ENCODE measurements at places on chromosomes 7 and 10. TPM values are rescaled to one million over a fixed set of nuclear protein-coding genes. Genes with fewer than 3 reads are reported as not detected.

- DNase-seq = no peak
Measured at GRCh38 chr7:129923709-129924108, 29.1 kb downstream of the UBE2H start.

The HOXA11 gene
- 40.7 TPM for polyA plus RNA-seq

The CNNM1 gene
- polyA plus RNA-seq = 1.6 TPM

GRCh38 chr7:31873816-31874597 is 187.0 kb downstream of the PPP1R17 start:
- DNase-seq = no peak

DNA sequence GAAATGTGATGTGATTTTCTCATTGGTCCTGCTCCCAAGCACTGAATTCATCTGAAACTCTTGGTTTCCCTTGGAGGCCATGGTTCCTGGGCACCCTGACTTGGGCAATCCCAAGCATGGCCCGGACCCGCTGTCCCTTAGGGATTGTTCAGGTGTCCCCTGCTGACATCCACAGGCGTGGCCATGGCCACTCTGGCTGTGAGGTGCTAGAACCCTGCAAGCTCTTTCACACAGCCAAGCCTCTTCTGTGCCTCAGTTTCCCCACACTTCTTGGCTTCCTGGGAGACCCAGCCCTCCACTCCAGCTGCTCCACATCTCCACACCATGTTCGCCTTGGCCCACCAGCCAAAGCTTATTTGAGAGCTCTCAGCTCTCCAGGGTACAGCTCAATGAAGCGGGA is 12.0 kb upstream of the AZGP1 start:
- no peak for DNase-seq

- no peak for DNase-seq
Measured at GRCh38 chr7:92330835-92331438, 85.2 kb downstream of the ANKIB1 start.

GRCh38 chr7:128395748-128396147 is 14.0 kb downstream of the IMPDH1 start:
- no peak for DNase-seq

DNA sequence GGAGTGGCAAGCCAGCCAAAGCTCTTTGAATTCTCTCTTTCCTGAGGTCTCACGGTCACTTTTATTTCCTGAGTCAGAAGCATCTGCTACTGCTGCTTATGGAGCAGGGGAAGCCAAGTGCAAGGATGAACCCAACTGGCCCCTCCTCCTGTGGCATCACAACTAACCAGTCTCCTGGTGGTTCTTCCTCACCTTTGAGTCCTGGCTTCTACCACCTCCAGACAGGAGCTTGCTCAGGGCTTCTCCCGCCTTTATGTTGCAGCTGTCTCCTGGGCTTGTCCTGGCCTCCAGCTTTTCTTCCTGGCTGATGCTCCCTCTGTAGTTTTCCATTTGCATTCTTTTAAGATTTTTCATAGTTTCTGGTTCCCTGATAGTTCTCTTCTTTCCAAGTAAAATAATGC is 349.7 kb upstream of the NRP1 start:
- no peak for DNase-seq

The ALDH18A1 gene
- 73.0 TPM for polyA plus RNA-seq

The EBLN1 gene
- not detected for polyA plus RNA-seq

The PDCD11 gene
- 34.6 TPM for polyA plus RNA-seq

The TMEM26 gene
- polyA plus RNA-seq = 8.5 TPM

DNA sequence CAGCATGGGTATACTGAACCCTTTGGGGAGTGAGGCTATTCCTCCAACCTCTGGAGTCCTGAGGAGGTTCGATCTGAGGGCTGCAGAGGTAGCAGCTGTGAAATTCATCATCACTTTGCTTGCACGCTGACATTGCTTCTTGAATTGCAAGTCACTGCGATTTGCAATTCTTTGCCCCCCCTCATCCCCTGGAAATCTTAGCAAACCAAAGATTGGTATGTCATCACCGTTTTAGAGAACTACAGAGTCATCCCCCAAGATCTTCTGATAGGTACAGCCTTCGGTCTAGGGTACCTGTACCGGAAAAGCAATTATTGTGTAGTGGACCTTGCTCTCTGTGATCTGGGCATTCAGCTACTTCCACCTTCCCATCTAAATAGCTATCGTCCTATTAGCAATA is 192.6 kb downstream of the KLF6 start:
- no peak for DNase-seq

GRCh38 chr7:117020591-117020973 is 67.3 kb downstream of the ST7 start:
- DNase-seq = no peak

The FAM53B gene
- polyA plus RNA-seq = 28.3 TPM

DNA sequence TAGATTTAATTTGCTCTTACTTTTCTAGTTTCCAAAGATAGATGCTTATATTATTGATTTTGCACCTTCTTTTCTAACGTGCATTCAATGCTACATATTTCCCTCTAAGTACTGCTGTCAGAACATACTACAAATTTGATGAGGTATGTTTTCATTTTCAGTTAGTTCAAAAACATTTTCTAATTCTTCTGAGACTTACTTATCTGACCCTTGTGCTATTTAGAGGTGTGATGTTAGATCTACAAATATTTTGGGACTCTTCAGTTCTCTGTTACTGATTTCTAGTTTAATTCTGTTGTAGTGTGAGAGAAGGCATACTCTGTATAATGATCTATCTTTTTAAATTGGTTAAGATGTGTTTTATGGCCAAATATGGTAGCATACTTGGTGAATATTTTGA is 97.8 kb upstream of the TMEM168 start:
- DNase-seq = no peak

DNA sequence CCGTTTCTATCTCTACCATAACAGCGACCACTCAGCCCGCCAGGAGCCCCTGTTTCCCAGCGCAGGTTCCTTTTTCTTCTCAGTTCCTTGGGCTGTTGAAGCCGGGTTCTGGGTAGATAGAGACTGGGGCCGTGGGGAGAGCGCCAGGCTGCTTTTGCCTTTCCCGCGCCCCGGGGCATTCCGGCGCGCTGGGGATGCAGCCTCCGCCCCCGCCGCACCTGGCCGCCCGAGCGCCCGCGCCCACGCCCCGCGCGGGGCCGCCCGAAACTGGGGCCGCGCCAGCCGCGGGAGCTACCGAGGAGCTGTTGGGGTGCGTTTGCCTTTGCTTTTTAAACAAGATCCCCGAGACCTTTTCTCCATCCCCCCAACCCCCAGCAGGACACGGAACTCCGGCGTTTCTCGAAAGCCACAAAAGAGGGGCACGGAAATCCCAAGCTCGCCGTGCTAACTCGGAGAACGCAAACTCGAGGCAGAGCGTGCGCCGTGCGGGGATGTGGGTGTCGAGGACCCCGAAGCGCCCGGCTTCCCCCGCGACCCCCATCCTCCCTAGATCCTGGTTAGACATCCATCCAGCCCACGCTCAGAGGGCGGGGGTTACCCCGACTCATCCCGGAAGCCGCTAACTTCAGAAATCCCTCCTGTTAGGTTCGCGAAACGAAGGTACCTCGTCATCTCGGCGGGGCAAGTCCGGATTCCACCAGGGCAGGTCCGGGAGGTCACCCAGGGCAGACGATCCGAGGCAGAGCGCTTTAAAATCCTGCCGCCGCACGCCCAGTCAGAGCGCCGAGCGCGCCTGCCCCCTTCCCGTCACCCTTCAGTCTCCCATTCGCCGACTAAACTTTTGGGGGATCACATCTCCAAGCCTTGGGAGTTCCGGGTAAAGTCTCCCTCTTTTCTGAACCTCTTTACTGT is 1.0 kb downstream of the GRM8 start:
- no peak for DNase-seq

The ACTL6B gene
- 0.16 TPM for polyA plus RNA-seq

- no peak for DNase-seq
Measured at GRCh38 chr10:18231480-18231879, 91.3 kb downstream of the CACNB2 start.

The BLOC1S2 gene
- polyA plus RNA-seq = 38.3 TPM

The SLC29A4 gene
- 19.9 TPM for polyA plus RNA-seq

DNA sequence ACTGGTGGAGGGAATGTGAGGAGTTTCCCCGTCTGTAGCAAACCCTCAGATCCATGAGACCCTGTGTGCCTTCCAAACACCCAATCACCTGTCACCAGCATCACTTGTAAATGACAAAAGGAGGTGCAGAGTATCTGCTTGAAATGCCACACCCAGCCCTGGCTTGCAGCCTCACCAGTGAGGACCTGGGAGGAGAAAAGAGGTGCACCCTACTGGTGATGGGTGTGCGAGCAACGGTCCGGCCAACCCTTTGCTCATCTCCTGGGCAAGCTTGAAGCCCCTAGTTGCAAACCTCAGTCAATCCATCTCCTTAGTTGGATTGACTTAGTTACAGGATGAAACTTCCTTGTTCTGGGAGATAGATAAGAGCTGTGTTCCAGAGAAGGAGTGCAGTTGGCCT is 62.4 kb upstream of the WAPL start:
- DNase-seq = no peak

The CACNA2D1 gene
- 24.3 TPM for polyA plus RNA-seq

DNA sequence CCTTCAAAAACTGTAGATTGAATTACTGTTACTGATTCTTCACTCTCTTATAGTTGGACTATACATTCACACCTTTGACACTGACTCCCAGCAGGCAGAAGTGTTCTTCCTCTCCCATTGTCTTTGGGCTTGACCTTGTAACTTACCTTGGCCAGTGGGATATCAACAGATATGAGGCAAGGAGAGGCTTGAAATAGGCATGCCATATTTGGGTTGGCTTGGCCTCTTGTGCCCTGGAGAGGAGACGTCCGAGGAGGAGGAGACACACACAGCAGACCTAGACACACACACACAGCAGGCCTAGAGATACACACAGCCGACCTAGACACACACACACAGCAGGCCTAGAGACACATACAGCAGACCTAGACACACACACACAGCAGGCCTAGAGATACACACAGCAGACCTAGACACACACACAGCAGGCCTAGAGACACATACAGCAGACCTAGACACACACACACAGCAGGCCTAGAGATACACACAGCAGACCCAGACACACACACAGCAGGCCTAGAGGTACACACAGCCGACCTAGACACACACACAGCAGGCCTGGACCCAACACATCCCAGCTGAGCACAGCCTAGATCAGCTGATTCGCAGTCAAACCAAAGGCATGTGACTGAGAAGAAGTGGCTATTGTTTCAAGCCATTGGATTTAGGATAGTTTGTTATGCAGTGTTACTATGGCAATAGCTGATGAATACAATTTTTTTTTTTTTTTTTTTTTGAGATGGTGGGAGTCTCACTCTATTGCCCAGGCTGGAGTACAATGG is 12.5 kb upstream of the GNA12 start:
- no peak for DNase-seq

GRCh38 chr7:146138926-146139325 is 22.3 kb downstream of the CNTNAP2 start:
- no peak for DNase-seq

- DNase-seq = no peak
Measured at GRCh38 chr7:81779706-81780105, 9.9 kb upstream of the HGF start.

DNA sequence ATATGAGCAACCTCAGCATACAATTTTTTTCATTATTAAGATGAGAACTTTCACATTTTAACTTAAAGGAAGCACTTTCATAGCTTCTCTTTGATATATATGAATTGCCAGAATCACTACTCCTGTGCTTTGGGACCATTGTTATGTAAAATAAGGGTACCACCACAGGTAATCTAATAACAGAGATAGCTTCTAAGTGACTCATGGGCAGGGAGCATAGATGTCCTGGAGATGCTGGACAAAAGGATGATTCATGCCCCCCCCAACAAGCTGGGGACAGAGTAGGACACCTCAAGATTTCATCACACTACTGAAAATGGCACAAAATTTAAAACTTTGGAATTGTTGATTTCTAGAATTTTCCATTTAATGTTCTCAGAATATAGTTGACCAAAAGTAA is 641.1 kb downstream of the PCDH15 start:
- no peak for DNase-seq

DNA sequence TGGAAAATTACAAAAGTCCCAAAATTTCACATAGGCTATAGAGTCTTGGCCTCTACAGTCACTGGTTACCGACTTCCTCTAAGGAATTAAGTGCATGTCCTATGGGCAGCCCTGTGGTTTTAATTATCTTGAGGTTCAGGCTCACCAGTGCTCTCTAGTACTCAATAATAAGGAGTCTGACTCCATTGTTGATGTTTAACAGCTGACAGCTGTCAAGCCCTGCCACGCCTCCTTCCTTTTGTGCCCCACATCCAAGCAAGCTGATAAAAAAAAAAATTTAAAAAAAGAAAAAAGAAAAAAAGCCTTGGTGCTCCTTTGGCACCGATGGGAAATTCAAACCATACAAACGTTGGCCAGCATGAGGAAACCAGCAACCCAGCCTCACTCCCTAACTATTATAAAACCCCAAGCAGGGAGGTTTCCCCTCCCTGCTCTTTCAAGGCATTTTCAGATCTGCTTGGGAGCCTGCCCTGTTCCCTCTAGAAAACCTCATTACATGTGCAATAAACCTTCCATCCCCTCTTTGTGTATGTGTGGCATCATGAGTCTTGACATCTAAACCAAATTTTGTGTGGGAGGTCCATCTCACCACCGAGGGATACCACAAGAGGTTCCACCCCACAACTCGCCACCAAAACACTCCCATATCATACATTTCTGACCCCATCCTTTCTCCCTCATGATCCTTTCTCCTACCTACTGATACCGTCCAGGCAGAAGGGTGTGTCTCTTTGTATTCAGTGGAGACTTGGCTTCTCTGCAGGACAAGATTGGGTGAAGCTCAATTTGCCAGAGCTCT is 70.9 kb upstream of the CCDC71L start:
- DNase-seq = no peak

The SPDYE11 gene
- 0.97 TPM for polyA plus RNA-seq

- no peak for DNase-seq
Measured at GRCh38 chr10:102603946-102604345, 40.3 kb upstream of the TRIM8 start.

The PPP1R17 gene
- not detected for polyA plus RNA-seq

DNA sequence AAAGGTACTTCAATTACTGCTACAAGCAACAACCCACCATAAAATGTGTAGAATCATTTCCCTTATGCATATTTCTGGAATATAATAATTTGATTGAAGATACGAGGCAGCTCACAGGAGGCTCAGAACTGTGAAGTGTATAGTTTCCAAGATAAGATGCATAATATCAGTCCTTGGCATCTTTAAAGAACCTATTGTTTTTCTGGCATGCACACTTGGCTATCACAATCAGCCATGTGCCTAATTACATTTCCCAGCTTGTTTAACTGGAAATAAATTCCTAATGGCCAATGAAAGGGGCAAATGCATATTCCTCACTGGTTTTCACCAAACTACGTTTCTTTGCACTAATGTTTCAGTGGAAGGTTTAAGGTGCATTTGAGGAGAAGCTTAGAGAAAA is 83.4 kb upstream of the LRRC18 start:
- no peak for DNase-seq

- DNase-seq = no peak
Measured at GRCh38 chr7:130896898-130897514, 163.0 kb upstream of the KLF14 start.
